ENCODE measurements at places on chromosomes 12 and 14.

DNA sequence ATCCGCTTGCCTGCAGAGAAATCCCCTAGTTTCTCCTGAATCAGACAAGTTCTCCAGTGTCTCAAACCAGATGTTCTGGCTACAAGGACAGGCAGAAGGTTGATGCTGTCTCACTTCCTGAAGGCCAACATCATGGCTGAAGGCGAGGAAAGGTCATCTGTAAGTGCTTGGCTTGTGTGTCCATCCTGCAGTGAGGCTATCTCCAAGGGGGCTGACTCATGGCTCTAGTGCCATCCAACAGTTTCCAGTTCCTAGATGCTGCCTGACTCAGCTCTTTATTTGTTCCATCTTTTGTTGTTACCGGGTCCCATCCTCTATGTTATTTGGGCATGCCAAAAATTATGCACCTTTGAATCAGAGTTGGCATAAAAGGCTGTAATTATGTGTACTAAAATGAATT, 232.1 kb upstream of the TBX3 start:
- no peak for DNase-seq

DNA sequence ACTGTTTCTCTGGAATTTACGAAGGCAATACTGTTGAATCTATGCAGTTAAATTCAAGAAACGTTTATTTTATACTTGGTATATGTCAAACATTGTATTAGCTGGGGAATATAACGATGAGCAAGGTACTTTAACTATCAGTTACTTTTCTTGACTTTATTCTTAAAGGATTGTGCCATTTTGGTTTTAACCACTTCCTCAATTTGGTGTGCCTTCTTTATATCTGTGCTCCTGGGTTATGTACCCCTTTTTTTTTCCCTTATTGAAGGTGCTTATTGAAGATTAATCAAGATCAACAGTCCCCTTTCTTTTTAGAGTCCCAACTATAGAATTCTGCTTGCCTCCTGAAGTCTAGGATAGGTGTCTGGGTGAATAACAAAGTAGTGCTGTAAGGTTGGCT, 5.8 kb downstream of the RAB21 start:
- peak; percentile 39 for DNase-seq

DNA sequence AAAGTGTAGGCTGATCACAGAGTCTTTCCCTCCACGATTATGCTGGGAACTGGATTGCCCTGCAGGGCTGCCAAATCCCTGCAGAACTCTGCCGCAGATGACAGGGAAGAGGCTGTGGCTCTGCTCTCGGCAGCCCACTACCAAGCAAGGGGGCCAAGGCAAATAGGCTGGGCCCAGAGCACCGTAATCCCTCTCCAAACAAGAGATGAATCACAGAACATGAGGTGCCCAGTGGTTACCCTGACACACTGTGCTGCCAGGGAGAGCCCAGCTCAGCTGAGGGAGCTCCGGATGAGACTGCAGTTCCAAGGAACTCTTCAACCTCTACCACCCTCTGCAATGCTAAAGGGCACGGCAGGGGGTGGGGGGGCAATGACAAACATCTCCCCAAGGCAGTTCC, 33.9 kb downstream of the STON2 start:
- no peak for DNase-seq

- DNase-seq, result no peak
Observed at GRCh38 chr14:60760644-60761364, 26.2 kb downstream of the MNAT1 start.

DNA sequence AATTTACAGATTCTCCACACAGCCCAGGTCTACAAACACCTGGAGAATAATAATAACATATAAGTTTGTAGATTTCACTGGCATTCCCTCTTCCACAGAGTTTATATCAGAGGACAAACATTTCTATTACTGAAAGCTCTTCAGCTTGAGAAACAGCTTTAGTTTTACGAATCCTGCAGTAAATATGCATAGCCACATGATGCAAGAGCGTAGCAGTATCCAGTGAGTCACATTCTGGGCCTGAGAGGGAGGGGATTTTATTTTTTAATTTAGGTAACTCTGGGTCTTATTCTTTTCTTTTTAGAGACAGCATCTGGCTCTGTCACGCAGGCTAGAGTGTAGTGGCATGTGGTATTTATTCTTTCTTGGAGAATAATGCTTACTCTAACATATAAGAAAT, 1002.8 kb downstream of the TRHDE start:
- no peak for DNase-seq

- DNase-seq, result peak; percentile 38
Observed at GRCh38 chr12:14275886-14276285, 89.6 kb upstream of the ATF7IP start.

DNA sequence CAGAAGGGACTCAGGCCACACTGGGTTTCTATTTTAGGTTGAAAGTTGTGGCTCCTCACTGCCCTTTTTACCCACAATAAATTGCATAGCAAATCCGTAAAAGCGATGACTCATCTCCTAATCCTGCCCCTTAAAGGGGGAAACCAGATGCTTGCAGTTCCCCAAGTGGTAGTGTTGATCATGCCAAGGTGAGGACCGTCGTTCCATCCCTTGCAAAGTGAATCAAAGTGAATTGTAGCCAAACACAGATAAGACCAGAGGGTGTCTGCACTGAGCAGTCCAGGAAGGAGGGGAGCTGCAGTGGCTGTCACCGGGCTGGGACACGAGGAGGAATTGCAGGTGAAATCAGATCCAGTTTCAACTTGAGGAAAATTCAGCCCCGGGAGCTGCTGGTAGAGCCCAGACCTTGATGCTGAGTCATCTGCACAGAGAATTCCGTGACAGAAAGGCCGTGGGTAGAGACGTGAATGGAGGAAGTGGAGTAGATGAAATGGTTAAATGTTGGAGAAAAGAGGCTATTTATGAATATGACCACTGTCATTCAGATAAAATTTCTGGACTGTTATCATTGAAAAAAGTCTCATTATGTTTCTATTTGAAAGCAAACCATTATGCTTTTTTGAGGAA, 44.2 kb upstream of the MMP17 start:
- DNase-seq, result peak; percentile 33

- no peak for DNase-seq
Observed at GRCh38 chr14:91750634-91751198, 18.8 kb upstream of the CATSPERB start.

- DNase-seq, result no peak
Observed at GRCh38 chr14:76125511-76125910, 26.2 kb upstream of the GPATCH2L start.

DNA sequence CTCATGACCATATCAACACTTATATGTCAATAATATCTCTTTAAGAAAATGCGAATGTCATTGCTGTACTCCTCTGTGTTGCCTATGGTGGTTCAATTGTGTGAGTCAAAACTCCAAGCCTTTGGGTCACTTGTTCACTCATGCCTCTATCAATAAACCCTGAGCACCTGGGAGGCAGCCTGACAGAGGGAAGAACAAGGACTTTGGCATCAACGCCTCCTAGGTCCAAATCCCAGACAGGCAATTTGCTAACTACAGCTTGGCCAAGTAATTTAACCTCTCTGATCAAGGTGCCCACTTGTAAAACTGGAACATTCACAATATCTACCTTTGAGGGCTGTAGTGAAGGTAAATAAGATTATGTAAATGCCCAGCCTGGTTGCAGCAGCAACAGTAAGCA, 137.8 kb downstream of the SAMD4A start:
- DNase-seq, result no peak

DNA sequence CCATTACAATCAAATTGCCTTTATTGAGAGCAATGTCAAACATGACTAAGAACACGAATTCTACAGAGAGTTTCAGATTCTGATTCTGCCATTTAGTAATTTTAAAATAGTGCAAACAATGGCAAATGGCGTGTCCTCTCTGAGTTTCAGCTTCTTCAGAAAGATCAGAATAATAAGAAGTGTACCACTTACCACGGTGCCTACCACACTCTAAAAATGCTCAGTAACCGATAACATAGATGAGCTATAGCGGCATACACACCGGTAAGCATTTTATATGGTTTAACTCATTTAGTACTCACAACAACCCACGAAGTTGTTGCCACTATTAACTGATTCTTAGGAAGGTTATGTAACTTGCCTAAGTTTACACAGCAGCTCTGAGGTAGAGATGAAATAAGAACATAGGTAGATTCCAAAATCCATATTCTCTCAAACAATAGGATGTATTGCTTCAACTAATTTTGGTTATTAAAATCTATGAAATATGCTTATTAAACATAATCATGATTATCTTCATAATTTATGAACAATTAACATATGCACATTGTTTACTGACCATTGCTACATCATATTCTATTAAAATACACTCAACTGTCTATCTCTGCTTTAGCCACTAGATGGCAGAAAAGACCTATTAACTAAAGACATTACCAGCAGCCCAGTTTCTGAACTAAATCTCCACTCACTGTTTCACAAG, 38.3 kb downstream of the SLC6A15 start:
- peak; percentile 57 for DNase-seq

- no peak for DNase-seq
Observed at GRCh38 chr12:13374793-13375192, 178.3 kb downstream of the EMP1 start.

- DNase-seq, result no peak
Observed at GRCh38 chr14:96590190-96590864, 88.1 kb downstream of the PAPOLA start.

GRCh38 chr12:116395396-116395795, 117.9 kb upstream of the MED13L start:
- DNase-seq, result no peak

GRCh38 chr14:75279763-75280290, 1.2 kb downstream of the FOS start:
- no peak for DNase-seq

DNA sequence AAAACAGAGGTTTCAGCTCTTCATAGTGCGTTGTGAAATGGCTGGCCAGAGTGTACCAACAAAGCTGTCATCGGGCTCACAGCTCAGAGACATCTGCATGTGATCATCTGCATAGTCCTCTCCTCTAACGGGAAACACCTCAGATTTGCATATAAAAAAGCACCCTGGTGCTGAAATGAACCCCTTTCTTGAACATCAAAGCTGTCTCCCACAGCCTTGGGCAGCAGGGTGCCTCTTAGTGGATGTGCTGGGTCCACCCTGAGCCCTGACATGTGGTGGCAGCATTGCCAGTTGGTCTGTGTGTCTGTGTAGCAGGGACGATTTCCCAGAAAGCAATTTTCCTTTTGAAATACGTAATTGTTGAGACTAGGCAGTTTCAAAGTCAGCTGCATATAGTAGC, 14.3 kb upstream of the PAPLN start:
- DNase-seq, result no peak

GRCh38 chr14:70514168-70515069, 20.4 kb downstream of the ADAM20 start:
- DNase-seq, result peak; percentile 73

DNA sequence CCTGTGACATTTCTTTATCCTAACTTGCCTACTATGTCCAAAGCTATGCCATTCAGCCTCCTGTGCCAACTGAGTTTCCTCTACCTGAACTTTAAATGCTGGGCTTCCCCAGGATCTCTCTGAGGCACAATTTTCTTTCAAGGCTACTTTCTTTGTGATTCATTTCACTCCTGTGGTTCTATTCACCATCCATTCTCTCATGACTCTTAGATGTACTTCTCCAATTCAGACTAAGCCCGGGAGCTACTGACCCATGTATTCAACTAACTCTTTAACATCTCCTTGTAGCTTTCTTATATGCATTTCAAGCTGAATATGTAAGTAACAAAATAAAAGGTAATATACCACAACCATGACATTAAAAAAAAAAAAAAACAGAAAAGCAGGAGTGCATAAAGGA, 738.9 kb upstream of the USP15 start:
- DNase-seq, result no peak

DNA sequence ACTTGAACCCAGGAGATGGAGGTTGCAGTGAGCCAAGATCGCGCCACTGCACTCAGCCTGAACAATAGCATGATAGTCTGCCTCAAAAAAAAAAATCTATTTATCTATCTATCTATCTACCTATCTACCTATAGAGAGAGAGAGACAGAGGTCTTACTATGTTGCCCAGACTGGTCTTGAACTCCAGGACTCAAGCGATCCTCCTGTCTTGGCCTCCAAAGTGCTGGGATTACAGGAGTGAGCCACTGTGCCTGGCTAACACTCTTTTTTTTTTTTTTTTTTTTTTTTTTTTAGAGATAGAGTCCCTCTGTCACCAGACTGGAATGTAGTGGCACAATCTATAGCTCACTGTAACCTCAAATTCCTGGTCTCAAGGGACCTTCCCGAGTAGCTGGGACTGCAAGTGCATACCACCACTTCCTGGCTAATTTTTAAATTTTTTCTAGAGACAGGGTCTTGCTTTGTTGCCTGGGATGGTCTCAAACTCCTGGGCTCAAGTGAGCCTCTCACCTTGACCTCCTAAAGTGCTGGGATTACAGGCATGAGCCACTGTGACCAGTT, 1.9 kb downstream of the FAM186A start:
- DNase-seq, result no peak

GRCh38 chr12:92877904-92878303, 51.2 kb downstream of the EEA1 start:
- DNase-seq, result no peak

DNA sequence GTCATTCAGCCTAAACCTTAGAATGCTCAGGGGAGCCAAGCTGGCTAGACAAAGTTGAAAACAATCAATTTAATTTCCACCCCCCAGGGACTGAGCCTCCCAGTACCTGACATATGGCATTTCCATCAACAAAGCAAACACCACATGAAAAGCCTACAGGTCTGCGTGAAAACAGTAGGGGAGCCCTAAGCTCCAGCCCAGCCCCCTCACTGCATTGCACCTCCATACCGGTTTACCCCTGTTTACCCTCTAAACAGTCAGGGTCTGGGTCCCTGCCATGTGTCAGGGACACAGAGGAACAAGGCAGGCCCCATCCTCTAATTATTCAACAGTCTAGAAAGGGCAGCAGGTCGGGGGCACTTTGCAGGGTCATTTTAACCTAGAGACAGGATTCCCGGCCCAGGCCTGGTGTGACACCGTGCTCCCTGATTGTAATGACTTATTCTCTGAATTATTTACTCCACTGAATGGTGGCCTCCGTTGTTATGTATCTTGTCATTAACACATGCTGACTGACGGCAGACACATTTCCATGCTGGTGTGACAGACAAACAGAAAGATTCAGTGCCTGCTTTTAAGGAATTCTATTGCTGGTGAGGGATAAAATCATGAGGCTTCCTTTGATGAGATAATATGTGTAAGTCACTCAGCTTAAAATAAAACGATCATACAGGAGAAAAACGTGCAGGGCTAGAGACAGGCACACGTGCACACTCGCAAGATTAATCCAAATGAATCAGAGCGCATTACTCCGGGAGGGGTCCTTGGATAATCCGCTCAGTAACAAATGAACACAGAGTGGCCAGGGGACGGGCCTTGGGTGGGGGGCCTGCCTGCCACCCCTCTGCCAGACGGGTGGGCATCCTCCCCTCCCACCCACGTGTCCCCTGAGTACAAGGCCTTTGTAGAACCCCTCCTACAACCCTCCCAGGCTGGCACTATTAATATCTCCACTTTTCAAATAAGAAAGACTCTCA, 23.2 kb downstream of the CCDC88C start:
- DNase-seq, result no peak

DNA sequence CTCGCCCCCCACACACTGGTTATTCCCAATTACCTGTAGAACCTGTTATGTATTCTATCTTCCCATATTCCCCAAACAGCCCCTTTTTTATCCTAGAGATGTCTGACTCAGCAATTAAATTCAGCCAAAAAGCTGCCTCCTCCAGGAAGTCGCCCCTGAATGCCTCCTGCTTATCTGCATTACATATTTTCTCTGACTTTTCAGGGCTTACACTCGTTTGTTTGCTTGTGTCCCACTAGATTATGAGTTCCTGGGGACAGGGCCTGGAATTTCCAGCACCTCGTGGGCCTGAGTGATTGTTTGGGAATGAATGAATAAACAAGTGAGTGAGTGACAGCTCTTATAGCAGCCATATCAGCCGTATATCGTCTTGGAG, 99.3 kb upstream of the RFLNA start:
- DNase-seq, result no peak

Data from Kasumi-1 (cell line).